ENCODE measurements at places on chromosomes 7 and 10.

GRCh38 chr10:60576130-60577069 is 186.7 kb upstream of the ANK3 start:
- DNase-seq: no peak

DNA sequence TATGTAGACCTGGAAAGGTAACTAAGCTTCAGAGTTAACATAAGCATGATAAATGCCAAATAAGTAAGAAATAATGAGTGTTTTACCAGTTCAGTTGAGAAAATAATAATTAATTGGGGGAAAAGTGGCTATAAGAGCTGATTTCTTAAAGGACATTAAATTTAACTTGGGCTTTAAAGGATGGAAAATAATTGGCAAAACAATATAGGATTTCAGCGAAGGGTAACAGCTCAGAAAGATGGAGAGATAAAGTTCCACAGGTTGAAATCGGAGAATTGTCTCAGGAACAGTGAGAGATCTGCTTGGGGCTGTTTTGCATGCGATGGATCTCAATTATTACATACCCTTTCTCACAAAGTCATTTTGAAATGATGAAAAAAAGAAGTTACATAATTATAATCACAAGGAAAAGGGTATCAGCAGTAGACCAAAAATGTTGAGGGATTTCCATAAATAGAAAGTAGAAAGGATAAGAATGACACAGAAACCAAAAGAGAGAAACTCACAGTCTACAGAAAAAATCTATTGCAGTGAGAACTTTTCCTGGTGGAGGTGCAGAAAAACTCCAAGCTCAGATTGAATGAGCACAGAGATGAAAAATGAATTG is 40.1 kb upstream of the ITGB8 start:
- no peak for DNase-seq

DNA sequence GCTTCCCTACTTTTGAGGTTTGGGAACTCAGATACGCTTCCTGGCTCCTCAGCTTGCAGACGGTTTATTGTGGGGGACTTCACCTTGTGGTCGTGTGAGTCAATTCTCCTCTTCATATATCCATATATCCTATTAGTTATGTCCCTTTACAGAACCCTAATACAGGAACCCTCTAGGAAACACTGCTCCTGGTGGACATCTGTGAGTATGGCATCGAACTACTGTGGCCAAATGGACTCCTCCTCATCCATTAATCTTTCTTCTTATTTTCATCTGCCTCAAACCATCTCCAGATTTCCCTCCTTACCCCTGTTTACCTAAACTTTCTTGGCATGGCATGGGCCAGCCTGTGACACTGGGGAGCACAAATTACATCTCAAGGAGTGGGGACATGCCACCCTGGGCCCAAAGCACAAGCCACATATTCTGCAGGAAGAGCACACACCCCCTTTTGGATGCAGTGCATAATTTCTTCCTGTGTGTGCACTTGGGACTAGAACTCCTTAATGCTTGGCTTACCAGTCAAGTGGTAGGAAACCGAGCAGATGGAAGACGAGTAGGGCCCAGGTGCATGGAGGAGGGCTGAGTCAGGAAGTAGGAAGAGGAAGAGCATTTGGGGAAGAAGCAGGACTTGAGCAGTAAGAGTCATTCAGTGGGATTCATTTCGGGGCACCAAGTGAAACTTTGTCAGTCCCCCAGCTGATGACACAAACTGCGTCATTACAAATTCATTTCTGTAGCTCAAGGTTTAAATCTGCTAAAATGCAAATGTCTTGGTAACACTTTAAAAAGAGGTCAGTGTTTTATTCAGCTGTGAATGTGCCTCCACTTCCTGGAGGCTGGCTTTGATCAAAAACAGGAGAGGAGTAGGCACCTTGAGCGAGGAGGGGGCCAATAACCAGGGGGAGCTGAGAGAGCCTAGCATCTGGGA is 80.8 kb upstream of the PLXNA4 start:
- DNase-seq: no peak

GRCh38 chr7:85114342-85114741 is 72.5 kb downstream of the SEMA3D start:
- DNase-seq: no peak

DNA sequence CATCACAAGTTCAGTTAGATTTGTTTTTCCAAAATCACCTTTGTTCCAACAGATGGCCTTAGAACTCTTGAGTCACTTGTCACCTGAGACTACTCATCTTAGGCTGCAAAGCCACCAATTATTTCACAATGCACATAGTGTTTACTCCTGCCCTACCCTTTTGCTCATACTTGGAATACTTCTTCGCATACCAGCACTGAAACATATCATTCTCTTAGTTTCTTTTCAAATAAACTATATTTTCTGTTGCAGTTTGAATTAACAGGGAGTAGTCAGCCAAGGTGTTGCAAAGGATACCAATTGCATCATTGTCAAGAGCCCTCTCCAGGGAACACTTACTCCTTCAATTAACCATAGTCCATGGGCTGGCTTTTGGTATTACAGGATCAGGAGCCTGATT is 71.0 kb downstream of the CASD1 start:
- DNase-seq: peak; percentile 1

- DNase-seq: no peak
These were observed 121.4 kb downstream of the DNAJB6 start for GRCh38 chr7:157458254-157458633.

- no peak for DNase-seq
These were observed 15.4 kb downstream of the TMEM270 start for GRCh38 chr7:73876361-73876760.

GRCh38 chr10:62805231-62806099 is 945 bp downstream of the ADO start:
- DNase-seq: no peak

- no peak for DNase-seq
These were observed 68.5 kb upstream of the HECTD2 start for GRCh38 chr10:91341686-91342085.

GRCh38 chr7:112699725-112700513 is 90.3 kb downstream of the TMEM168 start:
- DNase-seq: no peak
